Naive thymus-derived CD4-positive, alpha-beta T cell (primary cell): ENCODE measurements at places on chromosomes 7 and 10. TPM values are rescaled to one million over a fixed set of nuclear protein-coding genes. Genes with fewer than 3 reads are reported as not detected.

Gene BTBD16
- not detected in 2 replicates for total RNA-seq

Gene GIMAP4
- 409 and 413 TPM in 2 replicates for total RNA-seq

Gene CALHM1
- 0.25 TPM in 1 of 2 replicates, not detected in the other for total RNA-seq

Gene SCRN1
- 3.2 TPM for total RNA-seq

DNA sequence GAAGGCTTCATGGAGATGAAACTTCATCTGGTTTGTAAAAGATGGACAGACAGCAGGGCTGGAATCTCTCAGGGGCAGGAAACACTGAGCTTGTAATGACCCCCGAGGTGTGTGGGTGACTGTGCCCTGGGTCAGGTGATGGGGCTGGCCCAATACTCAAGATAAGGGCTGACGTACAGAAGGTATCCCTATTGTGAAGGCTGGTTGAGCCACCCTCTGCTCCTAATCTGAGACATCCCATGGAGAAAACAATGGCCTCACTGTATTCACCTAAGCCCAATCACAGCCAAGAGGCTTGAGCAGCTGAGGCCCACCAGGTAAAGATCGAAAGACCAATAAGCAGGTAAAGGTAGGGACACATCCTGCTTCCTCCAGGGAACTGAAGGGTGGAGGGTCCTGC lies 34.8 kb upstream of the NUB1 start:
- H3K27me3 ChIP-seq: no peaks in the 10 kb centered on the region
- no peak for DNase-seq
- H3K4me1 ChIP-seq: peaks cover 3% of the 10 kb centered on the region
- H3K27ac ChIP-seq: no peak overlapping the region
- no peaks in the 10 kb centered on the region for H3K36me3 ChIP-seq

- H3K27me3 ChIP-seq: no peaks in the 10 kb centered on the region
- no peak overlapping the region for H3K4me3 ChIP-seq
- H3K27ac ChIP-seq: no peak overlapping the region
Measured at GRCh38 chr10:49518982-49519578, 19.8 kb downstream of the ERCC6 start.
